IPS-NIHi11 (cell line): ENCODE measurements at places on chromosomes 4 and X.

GRCh38 chrX:112841114-112841819, 636 bp upstream of the AMOT start:
- peak; percentile 81 for DNase-seq

DNA sequence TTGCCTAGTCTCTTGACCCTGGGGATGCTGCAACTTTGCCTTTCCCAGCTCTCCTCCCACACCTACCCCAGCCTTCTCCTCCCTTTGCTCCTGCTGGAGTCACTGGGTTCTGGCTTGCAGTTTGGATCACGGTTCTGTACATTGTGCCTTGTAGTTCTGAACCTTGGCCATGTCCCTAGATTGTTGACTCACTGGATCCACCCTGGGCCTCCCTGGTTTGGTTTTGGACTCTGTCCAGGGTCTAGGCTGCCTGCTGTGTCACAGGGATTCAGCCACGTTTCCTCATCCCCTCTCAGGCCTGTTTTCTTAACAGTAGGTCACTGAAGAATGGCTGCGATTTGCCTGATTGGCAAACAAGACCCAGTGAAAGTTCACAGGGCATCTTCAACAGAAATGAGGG, 11.5 kb upstream of the GABRE start:
- no peak for DNase-seq

- no peak for DNase-seq
Measured at GRCh38 chrX:64206556-64207162, 1.2 kb upstream of the AMER1 start.

- DNase-seq, result no peak
Measured at GRCh38 chr4:153731239-153731638, 28.6 kb downstream of the RNF175 start.

- DNase-seq, result no peak
Measured at GRCh38 chrX:13770013-13770535, 35.5 kb downstream of the OFD1 start.

DNA sequence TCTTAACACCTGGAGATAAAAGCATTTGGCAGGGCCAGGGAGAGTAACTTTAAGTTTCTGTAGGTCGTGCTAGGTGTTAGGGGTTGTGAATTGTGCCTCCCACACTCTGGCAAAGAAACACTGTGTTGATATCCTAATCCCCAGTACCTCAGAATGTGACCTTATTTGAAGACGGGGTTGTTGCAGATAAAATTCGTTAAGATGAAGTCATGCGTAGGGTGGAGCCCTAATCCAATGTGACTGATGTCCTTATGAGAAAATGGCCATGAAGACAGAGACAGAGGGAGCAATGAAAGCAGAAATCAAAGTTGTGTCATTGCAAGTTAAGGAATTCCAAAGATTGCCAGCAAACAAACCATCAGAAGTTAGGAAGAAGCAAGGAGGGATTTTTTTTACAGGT, 40.5 kb upstream of the BBS12 start:
- no peak for DNase-seq

DNA sequence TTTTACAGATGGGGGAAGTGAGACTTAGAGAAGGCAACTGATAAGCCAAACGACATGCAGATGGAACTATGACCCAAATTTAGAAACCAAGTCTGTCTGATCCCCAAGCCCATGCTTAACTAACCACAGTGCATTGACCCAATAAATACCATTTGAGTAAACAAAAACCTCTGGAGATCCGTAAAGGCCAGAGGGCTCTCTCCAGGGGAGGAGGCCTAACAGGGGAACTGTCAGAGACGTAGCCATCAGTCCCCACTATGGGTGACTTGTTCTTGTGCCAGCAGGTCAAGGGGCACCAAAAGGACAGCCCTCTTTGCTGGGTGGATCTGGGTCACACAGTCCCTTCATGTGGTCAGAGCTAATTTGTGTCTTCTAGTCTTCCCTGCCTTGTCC, 420.2 kb downstream of the BCOR start:
- DNase-seq, result no peak

DNA sequence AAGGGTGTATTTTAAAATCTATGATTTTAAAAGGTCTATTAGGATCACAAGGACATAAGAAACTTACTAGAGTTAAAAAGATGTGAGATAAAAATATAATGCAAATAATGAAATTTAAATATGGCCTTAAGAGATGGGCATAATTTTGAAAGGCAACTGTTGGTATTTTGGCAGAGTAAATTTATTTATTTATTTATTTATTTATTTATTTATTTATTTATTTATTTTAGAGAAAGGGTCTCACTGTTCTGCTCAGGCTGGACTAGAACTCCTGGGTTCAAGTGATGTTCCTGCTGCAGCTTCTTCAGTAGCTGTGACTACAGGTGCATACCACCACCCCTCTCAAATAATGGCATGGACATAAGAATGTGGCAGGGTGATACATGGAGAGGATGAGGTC, 932.1 kb upstream of the LCORL start:
- no peak for DNase-seq

- DNase-seq, result peak; percentile 26
Measured at GRCh38 chr4:94595880-94596483, 144.2 kb downstream of the PDLIM5 start.

- peak; percentile 20 for DNase-seq
Measured at GRCh38 chr4:140996766-140997165, 136.5 kb downstream of the RNF150 start.

- DNase-seq, result no peak
Measured at GRCh38 chrX:109776986-109777385, 43.9 kb upstream of the ACSL4 start.
